ENCODE measurements at places on chromosomes 5 and 9. TPM values are rescaled to one million over a fixed set of nuclear protein-coding genes. Genes with fewer than 3 reads are reported as not detected.

- no peak for DNase-seq
Measured at GRCh38 chr9:7802666-7803065, 3.1 kb upstream of the DMAC1 start.

DNA sequence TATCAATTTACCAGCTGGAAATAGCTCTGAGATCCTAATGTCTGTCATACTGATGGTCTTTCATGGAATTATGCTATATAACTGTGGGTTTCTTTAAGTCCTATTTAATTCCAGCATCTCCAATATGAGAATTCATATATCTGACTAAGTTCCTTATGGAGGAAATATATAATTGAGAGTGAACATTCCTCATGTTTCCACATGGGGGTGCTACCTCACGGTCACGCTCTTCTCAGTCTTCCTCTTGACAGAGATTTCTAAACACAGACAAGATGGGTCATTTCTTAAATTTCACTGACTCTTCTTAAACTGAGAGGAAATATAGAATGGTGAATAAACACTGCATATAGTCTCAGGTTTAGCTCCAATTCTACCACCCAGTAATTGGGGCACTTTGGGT, 212.1 kb downstream of the SLF1 start:
- DNase-seq, result no peak

DNA sequence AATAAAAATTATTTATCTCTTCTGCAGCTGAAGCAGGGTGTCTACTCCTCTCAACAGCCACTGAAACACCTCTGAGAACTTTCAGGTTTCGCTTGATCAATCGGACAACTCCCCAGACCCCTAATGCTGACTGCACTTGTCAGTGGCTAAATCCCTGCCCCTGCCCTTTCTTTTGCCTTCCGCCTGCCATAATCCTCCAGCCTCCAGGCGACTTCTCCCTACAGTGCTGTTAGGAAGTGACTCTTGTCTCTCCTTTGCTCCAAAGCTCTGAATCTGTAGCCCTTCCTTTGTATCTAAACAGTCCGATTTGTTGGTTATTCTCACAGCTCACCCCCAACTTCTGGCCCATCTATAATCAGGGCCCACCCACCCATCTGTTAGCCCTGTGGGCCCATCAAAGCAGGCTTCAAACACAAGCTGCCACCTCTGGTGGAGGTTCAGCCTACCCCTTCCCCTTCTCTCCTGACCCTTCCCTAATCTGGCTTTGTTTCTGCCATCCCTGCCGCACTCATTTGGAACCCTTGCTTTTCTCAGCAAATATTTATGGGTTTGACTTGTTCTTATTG, 53.7 kb upstream of the IFNK start:
- no peak for DNase-seq

GRCh38 chr5:66982470-66982869, 214.1 kb downstream of the CD180 start:
- no peak for DNase-seq

DNA sequence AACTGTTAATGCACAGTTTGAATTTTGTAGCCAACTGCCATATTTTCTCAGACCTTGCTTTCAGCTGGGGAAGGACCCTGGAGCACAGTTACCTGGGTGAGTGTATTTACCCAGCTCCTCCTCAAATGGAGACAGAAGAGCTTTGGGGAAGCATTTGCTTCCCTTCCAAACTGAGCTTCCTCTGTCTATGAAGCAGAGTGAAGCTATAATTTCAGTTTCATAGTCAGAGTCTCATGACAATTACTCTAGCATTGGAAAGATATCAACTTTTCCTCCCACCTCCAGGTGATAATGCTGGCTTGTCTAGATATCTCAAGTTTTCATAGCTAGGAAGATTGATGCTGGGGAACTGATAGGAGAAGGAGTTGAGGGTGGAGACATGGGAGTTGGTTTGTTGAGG, 406.4 kb upstream of the CLINT1 start:
- no peak for DNase-seq

DNA sequence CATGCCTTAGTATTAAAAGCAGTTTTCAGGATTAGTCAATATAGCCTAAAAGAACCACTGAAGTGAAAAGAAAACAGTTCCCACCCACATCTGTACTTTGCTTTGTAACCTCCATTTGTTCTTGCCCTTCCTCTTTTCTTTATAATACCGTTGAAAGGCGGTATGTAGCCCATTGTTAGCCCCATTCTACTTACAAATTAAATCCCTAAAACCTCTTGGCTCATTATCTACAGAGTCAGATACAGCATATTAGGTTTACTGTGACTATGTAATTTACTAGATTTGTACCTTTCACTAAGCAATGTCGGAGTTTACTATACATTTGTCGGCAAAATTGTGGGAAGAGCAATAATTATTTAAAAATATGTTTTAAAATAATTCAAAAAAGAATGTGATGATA, 17.3 kb downstream of the ALDH1A1 start:
- DNase-seq, result no peak

GRCh38 chr5:126852091-126852571, 75.2 kb downstream of the LMNB1 start:
- no peak for DNase-seq

DNA sequence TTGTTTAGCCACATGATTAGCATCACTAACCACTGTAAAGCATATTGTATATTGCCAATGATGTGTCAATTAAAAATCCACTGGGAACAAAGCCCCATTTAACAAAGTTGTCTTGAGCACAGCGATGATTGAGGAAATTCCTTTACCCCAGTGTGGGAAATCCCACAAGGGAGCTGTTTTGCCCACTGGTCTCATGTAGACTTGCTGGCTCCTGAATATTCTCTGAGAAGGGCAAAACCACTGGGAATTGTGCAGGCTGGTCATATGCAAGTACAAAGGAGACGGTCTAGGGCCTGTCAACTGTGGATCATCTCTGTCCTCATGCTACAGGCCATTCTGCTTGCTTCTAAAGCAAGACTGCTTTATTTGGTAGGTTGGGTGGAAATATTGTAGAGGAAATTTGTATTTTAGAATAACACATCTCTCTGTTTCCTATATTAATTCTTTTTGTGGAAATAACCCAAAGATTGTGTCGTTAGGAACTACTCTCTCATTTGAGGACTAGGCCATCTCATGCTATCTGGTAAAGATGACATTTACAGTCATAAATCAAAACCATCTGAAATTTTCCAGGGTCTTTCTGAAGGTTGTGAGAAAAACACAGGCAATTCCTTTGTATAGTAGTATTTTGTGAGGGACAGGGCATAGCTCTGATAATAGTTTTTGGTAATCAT, 60.2 kb downstream of the PARP8 start:
- no peak for DNase-seq

GRCh38 chr5:66209794-66210193, 65.7 kb downstream of the SREK1 start:
- no peak for DNase-seq

DNA sequence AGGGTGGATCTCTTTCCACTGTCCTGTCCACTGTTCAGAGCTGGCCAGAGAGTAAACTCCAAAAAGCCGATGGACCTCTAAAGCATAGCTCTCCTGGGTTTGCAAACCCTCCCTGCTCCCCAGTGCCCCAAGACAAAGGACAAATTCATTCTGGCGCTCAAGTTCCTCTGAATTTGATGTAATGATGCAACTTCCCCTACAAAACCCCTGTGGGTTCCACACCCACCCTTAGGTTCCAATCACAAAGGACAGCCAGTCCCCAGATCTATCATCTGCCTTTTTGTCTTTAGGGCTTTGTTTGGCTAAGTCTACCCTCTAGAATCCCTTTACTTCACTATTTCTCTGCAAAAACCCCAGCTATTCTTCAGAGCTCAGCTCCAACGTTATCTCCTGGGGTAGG, 57.4 kb upstream of the SLC25A51 start:
- no peak for DNase-seq

DNA sequence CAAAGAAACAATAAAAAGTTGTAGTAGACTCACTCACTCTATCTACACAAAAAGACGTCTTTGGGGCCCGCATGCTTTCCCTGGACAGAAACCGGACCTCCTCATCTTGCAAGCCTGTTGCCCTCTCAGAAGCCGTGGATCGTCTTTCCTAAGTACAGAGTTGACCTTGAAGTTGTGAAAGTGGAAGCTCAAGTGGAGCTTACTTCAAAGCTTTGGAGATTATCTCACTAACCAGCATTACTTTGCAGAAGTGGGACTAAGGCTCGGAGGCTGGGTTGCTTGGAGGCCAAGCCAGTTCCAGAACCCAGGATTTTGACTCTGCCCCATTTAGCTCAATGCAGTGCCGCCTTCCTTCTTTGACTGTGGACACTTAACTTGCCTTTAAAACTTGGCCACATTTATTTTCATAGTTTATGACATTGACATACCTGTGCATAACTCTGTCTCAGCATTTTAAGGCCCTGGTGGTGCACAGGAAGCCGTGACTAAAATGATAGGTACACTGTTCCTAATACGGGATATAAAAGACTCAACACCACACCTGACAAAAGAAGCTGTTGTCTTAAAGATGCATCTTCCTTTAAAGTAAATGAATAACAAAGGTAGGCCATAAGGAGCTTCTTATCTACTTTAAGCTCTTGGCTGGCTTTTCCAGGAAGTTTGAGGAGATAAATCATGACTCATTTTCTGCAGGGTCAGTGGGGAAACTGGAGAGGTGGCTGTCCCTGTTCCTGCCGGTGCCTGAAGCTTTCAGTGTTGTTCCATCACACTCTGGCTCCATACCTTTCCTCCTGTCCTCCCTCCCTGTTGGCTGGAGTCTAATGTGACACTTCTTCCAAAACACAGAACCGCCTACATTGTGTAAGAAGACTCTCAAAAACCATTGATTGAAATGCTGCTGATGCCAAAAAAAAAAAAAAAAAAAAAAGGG, 10.7 kb downstream of the SLC25A25 start:
- DNase-seq, result no peak

GRCh38 chr5:112931473-112931872, 9.4 kb upstream of the REEP5 start:
- DNase-seq, result no peak

DNA sequence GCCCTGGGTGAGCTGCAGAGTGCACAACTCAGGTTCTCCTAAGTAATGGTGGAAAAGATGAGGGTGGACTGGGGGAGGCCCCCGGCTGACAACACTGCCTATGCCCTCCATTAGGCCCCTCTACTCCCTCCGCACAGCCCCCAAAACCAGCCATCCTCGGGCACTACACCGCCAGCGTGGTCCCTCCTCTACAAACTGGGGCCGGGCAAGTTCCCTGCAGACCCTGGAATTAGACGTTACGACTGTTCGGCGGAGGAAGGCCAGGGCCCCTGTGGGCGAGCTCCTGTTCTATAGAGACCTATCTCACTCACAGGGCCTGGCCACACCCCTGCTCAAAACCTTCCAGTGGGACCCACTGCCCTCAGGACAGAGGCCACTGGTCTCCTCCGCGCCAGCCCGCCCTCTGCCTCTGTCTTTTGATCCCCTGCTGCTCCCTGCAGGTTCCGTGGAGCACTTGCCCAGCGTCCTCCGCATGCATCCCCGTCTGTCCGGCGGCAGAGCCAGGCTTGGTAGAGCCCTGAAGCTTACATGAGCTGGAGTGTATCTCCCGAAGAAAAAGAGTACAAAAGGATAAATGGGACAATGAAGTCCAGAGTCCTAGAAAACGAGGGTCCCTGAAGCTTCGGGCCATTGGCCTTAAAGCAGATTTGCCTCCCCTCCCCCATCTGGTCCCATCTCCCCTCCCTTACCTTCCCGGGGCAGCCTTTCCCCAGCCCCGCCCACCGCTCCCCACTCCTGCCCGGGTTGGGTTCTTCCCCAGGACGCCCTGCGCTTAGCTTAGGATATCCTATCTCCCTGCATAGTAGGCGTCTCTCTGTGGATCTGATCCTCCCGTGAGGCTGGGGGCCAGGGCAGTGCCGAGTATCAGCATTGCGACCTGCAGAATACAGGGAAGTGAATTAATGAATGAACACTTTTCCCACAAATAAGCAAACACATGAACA, 71.3 kb downstream of the HRH2 start:
- peak; percentile 48 for DNase-seq

DNA sequence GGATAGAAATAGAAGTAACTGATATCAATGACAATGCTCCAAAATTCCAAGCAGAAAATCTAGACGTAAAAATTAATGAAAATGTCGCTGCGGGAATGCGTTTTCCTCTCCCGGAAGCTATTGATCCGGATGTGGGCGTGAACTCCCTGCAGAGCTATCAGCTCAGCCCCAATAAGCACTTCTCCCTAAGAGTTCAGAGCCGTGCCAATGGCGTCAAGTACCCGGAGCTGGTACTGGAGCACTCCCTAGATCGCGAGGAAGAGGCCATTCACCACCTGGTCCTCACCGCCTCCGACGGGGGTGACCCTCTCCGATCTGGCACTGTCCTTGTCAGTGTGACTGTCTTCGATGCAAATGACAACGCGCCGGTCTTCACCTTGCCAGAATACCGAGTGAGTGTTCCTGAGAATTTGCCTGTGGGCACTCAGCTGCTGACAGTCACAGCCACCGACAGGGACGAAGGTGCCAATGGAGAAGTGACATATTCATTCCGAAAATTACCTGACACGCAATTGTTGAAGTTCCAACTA, 818 bp downstream of the PCDHGA10 start:
- DNase-seq, result no peak

DNA sequence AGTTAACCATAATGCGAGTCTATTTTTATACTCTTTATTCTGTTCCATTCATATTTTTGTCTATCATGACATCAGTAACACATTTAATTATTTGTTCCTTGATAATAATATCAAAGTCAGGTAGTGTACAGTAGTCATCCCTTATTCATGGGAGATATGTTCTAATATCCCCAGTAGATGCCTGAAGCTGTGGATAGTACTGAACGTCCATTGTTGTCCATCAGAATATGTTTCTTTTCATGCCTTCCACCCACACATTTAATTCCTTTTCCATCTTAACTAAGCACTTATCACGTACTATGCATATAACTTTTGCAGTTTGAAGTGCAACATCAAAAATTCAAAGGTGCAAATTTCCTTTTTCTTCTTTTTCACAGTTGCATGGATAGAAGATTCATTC, 53.6 kb downstream of the FER start:
- no peak for DNase-seq

- DNase-seq, result no peak
Measured at GRCh38 chr9:70571258-70571657, 156.8 kb upstream of the KLF9 start.

- DNase-seq, result peak; percentile 30
Measured at GRCh38 chr5:82031220-82032119, 59.6 kb downstream of the ATG10 start.

- DNase-seq, result no peak
Measured at GRCh38 chr5:110879675-110880074, 140.9 kb downstream of the SLC25A46 start.

GRCh38 chr5:154315196-154315595, 124.7 kb downstream of the GALNT10 start:
- DNase-seq, result no peak

GRM6 gene
- not detected for total RNA-seq

STOML2 gene
- 450 TPM for total RNA-seq

F12 gene
- 3.1 TPM for total RNA-seq

PTPN3 gene
- total RNA-seq, result 0.20 TPM

NEUROG1 gene
- total RNA-seq, result not detected

KLF9 gene
- 12.3 TPM for total RNA-seq

CPLANE1 gene
- 25.3 TPM for total RNA-seq

CXCL14 gene
- not detected for total RNA-seq

HTR4 gene
- total RNA-seq, result not detected

KIAA1958 gene
- 3.0 TPM for total RNA-seq

SPEF2 gene
- 1.1 TPM for total RNA-seq

OR1Q1 gene
- not detected for total RNA-seq

CCNB1 gene
- 361 TPM for total RNA-seq
